ENCODE measurements at places on chromosomes 5 and 9. TPM values are rescaled to one million over a fixed set of nuclear protein-coding genes. Genes with fewer than 3 reads are reported as not detected.

- DNase-seq, result no peak
- no peak overlapping the region for H3K27ac ChIP-seq
- H3K36me3 ChIP-seq, result no peaks in the 10 kb centered on the region
- H3K4me3 ChIP-seq, result no peak overlapping the region
- no peaks in the 10 kb centered on the region for H3K27me3 ChIP-seq
These were observed 361.0 kb upstream of the PCSK5 start for GRCh38 chr9:75529463-75529862.

DNA sequence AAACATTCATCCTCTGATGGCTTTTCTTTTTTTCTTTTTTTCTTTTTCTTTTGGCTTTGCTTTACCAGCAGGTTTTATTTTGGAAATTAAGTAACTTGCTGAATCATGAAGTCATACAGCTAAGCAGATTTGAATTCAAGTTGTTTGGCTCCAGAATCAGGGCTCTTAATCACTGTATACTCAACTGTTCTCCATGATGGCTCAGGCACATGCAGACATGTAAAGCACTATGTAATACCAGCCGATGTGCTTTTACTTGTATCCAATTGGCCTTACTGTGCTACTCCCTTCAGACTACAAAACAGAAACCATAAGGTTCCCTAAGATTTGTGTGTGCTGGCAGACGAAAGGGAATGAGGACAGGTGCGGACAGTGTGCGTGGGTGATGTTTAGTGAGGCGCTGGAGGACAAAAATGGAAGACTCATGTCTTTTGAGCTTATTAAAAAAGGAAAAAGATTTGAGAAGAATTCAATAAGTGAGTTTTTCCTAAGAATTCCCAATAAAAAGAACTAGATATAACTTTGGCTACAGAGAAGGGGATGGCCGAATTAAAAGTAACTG lies 44.7 kb upstream of the OTP start:
- H3K27me3 ChIP-seq, result no peaks in the 10 kb centered on the region
- DNase-seq, result no peak
- H3K27ac ChIP-seq, result no peak overlapping the region
- no peak overlapping the region for H3K4me3 ChIP-seq

DNA sequence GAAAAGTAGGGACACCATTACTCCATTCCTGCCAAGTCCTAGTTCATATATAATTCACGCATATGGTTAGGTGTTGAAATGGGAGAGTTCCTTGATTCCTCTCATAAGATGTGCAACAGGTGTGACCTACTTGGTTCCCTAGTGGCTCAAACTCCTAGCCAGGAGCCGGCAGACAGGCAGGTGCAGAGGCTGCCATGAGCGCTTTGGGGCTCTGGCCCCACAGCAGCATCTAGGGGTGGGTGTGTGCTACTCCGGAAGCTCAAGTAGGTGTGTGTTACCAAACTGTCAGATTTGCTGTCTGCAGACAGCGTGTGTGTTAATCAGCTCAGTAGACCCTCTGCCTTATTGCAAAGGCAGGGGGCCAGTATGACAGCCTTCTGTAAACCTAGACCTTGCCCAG lies 1652.4 kb upstream of the ACO1 start:
- H3K27me3 ChIP-seq, result no peaks in the 10 kb centered on the region
- no peaks in the 10 kb centered on the region for H3K4me1 ChIP-seq
- H3K4me3 ChIP-seq, result no peak overlapping the region
- H3K36me3 ChIP-seq, result no peaks in the 10 kb centered on the region

MYO10 gene
- 90.8 TPM for total RNA-seq

PCDHA4 gene
- 5.4 TPM for total RNA-seq

SLC22A4 gene
- 0.50 TPM for total RNA-seq

DNA sequence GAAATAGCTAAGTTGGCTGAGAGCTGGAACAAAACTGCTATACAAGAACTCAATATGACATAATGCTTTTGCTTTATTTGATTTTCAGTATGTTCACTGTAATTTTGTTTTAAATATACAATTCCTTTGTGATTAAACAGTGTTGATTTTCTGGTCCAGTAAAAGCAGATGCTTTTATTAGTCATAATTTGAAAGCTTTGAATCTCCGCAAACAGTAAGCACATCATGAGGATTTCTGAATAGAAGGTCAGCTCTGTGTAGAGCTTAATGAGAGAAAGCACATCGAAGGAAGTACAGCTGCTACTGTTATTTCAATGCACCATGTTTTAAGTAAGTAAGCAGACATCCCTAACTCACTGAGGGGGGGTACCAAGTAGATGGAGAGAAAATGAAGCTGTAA lies 701.3 kb upstream of the ACO1 start:
- H3K27me3 ChIP-seq, result no peaks in the 10 kb centered on the region
- no peak overlapping the region for H3K27ac ChIP-seq
- DNase-seq, result no peak

OTP gene
- not detected for total RNA-seq

DNA sequence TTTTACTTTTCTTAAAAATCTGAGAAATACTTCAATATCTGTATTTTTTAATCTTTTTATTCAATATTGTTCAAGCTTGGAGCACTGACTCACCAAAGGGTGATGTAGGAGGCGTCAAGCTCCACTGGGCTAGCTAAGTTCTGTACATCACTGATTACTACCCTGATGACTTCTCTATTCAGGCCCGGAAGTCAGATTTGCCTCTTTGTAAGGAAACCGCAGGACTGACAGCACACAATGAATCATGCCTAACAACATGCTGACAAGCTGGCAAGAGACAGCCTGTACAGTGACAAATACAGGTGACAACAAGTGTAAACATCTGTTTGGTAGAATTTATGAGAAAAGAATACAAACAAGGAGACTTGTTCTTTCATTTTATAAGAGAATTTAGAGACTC lies 627.9 kb upstream of the RORB start:
- no peaks in the 10 kb centered on the region for H3K27me3 ChIP-seq
- no peaks in the 10 kb centered on the region for H3K36me3 ChIP-seq
- no peak overlapping the region for H3K27ac ChIP-seq
- H3K4me3 ChIP-seq, result no peak overlapping the region
- H3K4me1 ChIP-seq, result peaks cover 2% of the 10 kb centered on the region

DNA sequence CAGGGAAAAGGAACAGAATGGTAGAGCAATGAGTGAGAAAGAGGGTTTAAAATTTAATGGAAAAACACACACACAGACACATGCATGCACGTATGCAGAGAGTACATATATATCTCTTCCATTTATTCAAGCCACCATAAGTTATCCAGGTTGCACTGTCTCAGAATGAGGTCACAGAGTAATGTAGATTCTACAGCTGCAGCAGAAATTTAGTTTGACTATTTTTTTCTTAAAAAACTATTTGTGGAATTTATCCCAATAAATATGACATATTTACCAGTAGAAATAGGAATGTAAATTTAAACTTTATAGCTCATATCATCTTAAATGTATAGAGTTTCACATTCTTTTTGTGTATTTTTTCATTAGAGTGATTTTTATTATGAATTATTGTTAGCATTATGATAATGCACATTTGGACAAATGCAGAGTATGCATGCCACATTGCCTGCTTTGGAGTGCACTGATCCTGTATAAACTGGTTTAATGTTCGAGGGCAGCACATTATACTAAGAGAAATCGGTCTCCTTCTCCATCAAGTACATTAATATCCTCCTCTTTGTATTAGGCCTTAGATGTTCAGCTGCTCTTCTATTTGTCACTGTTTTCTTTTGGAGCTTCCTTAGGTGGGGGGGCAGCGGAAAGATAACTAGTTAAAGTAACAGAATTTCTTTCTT lies 216.3 kb upstream of the TARS1 start:
- H3K4me3 ChIP-seq, result no peak overlapping the region
- H3K4me1 ChIP-seq, result peaks cover 10% of the 10 kb centered on the region
- no peak for DNase-seq
- H3K27ac ChIP-seq, result no peak overlapping the region
- H3K27me3 ChIP-seq, result no peaks in the 10 kb centered on the region
- no peaks in the 10 kb centered on the region for H3K36me3 ChIP-seq

TMCO6 gene
- 32.6 TPM for total RNA-seq

- H3K4me3 ChIP-seq, result no peak overlapping the region
- no peak for DNase-seq
- 0 out of 2 replicates have a peak, but pooled peaks cover 4% of the 10 kb centered on the region for H3K36me3 ChIP-seq
- peaks cover 16% of the 10 kb centered on the region for H3K27me3 ChIP-seq
- H3K4me1 ChIP-seq, result peaks cover 12% of the 10 kb centered on the region
- H3K27ac ChIP-seq, result no peak overlapping the region
These were observed 5.4 kb downstream of the LSM11 start for GRCh38 chr5:157748760-157749461.

INSL6 gene
- total RNA-seq, result not detected

DNA sequence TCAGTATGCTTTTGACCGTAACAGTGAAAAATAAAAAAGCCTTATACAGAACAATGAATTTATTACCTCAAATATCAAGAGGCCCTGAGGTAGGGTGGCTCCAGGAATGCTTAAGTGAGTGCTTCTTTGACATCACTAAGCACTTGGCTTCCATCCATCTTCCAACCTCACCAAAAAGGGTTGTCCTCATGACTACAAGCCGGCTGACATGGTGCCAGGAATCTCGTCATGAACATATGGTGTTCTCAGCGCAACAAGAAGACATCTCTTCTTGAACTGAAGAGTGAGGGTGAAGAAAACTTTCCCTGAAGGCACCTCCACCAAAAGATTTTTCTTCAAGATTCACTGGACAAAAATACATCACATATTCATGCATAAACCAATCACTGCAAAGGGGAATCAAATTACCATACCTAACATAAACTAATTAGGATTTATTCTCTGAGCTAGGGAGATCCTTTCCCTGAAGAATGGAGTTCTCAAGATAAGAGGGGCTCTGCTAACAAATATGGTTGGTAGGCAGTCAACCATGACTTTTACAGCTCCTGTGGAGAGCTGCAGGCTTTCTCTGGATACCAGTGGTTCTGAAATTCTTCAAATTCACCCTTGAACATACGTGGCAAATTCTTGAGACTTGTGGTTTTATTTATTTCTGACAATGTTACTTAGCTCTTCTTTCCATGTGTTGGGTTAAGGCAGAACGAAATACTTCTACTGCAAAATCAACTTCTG lies 49.5 kb downstream of the AGXT2 start:
- no peaks in the 10 kb centered on the region for H3K36me3 ChIP-seq
- no peak for DNase-seq
- H3K4me1 ChIP-seq, result peaks cover 2% of the 10 kb centered on the region
- no peak overlapping the region for H3K4me3 ChIP-seq
- no peaks in the 10 kb centered on the region for H3K27me3 ChIP-seq

GRCh38 chr9:135107581-135108235 lies 20.2 kb downstream of the OLFM1 start:
- 0 out of 2 replicates have a peak overlapping the region, but pooled peaks have one; percentile 2 for H3K27ac ChIP-seq
- H3K4me1 ChIP-seq, result peaks cover 22% of the 10 kb centered on the region
- no peak overlapping the region for H3K4me3 ChIP-seq
- DNase-seq, result no peak
- H3K27me3 ChIP-seq, result no peaks in the 10 kb centered on the region

GRCh38 chr5:44933686-44934085 lies 124.9 kb downstream of the MRPS30 start:
- H3K36me3 ChIP-seq, result no peaks in the 10 kb centered on the region
- H3K4me1 ChIP-seq, result no peaks in the 10 kb centered on the region
- no peaks in the 10 kb centered on the region for H3K27me3 ChIP-seq
- no peak for DNase-seq
- H3K4me3 ChIP-seq, result no peak overlapping the region

PCA3 gene
- not detected for total RNA-seq

DNA sequence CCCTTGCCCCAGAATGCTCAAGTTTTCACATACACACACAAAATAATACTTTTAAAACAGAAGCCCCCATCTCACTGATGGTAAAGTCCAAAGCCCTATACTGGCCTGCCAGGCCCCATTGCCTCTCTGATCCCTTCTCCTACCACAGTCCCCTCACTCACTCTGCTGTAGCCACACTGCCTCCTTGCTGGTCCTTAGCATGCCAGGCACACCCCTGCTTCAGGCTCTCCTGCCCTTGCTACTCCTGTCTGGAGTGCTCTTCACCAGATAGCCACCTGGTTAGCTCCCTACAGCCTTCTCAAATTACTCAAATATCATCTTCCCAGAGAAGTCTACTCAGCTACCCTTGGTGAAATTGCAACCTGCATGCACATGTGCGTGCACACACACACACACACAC lies 177.5 kb downstream of the C5orf15 start:
- H3K4me1 ChIP-seq, result peaks cover 25% of the 10 kb centered on the region
- no peak overlapping the region for H3K27ac ChIP-seq
- DNase-seq, result no peak
- H3K4me3 ChIP-seq, result no peak overlapping the region
- no peaks in the 10 kb centered on the region for H3K36me3 ChIP-seq

ABCA1 gene
- total RNA-seq, result 4.6 TPM

PROB1 gene
- 3.2 TPM for total RNA-seq

CCDC192 gene
- total RNA-seq, result 0.53 TPM

DNA sequence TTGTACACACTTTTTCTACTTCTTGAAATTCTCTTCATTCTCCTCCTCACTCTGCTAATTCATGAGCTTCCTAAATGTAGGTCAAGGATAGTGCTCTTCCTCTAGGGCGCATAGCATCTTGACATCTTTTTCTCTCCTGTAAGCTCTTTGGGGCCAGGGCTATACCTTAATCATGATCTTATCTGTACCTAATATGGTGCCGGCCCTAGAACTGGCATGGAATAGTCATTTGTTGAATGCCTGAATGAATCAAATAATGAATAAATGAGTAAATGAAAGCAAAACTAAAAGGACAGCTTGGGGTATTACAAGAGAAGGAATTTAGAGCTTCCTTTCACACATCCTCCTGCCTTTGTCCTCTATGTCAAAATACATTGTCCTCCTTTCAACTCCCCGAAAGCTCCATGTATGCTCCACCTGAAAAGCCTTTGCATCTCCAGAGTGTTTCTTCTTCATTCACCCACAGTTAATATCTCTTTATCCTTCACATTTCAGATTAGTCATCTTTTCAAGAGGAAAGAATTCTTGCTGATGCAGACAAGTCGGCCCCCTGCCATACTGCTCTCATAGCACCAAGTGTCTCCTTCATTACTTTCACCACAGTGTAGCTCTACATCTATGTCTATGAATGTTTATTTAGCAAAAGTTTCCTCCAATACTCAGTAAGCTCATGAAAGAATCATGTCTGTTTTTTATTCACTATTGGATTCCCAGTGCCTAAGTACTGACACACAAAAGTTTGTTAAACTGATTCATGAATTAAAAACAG lies 16.4 kb upstream of the PPP2R2B start:
- H3K4me1 ChIP-seq, result peaks cover 14% of the 10 kb centered on the region
- H3K27me3 ChIP-seq, result peaks cover 18% of the 10 kb centered on the region
- DNase-seq, result no peak
- no peak overlapping the region for H3K27ac ChIP-seq
- H3K36me3 ChIP-seq, result peaks cover 7% of the 10 kb centered on the region

NRG2 gene
- 0.73 TPM for total RNA-seq

DNA sequence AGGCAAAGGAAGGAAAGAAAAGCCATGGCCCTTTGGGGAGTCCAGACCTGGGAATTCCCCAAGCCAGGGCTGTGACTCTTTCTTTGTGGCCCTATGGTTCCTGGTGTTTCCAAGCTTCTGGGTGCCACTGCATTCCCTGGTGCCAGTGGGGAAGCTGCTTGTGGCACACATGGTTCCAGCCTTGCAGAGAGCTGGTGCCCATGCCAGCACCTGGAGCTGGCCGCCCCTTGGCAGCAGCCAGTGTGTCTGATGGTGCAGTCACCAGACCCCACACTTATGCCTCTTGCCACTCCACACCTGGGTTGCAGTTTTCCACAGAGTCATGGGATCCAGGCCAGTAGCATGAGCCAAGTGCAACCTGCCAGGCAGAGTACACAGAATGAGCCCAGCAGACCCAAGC lies 1495.3 kb upstream of the NUDT12 start:
- DNase-seq, result no peak
- no peaks in the 10 kb centered on the region for H3K4me1 ChIP-seq
- peaks cover 7% of the 10 kb centered on the region for H3K36me3 ChIP-seq
- no peaks in the 10 kb centered on the region for H3K27me3 ChIP-seq
- no peak overlapping the region for H3K4me3 ChIP-seq

ZNF462 gene
- total RNA-seq, result 101 TPM

PCDHGB7 gene
- total RNA-seq, result 10.7 TPM

- 0 out of 2 replicates have a peak overlapping the region, but pooled peaks have one; percentile 2 for H3K27ac ChIP-seq
- DNase-seq, result no peak
- no peak overlapping the region for H3K4me3 ChIP-seq
- peaks cover 59% of the 10 kb centered on the region for H3K4me1 ChIP-seq
- H3K36me3 ChIP-seq, result no peaks in the 10 kb centered on the region
These were observed 17.6 kb downstream of the TENT4A start for GRCh38 chr5:6730807-6731206.
